ENCODE measurements at places on chromosomes 3 and 15.
A peak's percentile ranks its signal among the peaks of the same experiment; 100 is the strongest.

- no peaks in the 10 kb centered on the region for H3K27me3 ChIP-seq
- no peak overlapping the region for H3K4me3 ChIP-seq
- H3K27ac ChIP-seq = peak overlapping the region; percentile 41
Observed at GRCh38 chr3:71310980-71311660, 272.4 kb downstream of the FOXP1 start.

GRCh38 chr3:98540346-98540745, 8.6 kb downstream of the GPR15 start:
- H3K36me3 ChIP-seq = no peaks in the 10 kb centered on the region
- peak overlapping the region; percentile 73 for H3K27ac ChIP-seq
- H3K27me3 ChIP-seq = no peaks in the 10 kb centered on the region
- H3K4me1 ChIP-seq = peaks cover 4% of the 10 kb centered on the region

- peak overlapping the region; percentile 89 for H3K4me3 ChIP-seq
- H3K4me1 ChIP-seq = peaks cover 20% of the 10 kb centered on the region
- H3K36me3 ChIP-seq = peaks cover 2% of the 10 kb centered on the region
- peaks cover 54% of the 10 kb centered on the region for H3K27me3 ChIP-seq
Observed at GRCh38 chr15:76058714-76059319, 968 bp upstream of the TMEM266 start.

GRCh38 chr3:42442640-42443039, 32.2 kb upstream of the LYZL4 start:
- H3K36me3 ChIP-seq = no peaks in the 10 kb centered on the region
- H3K4me1 ChIP-seq = no peaks in the 10 kb centered on the region
- H3K27me3 ChIP-seq = peaks cover 28% of the 10 kb centered on the region
- no peak overlapping the region for H3K4me3 ChIP-seq

DNA sequence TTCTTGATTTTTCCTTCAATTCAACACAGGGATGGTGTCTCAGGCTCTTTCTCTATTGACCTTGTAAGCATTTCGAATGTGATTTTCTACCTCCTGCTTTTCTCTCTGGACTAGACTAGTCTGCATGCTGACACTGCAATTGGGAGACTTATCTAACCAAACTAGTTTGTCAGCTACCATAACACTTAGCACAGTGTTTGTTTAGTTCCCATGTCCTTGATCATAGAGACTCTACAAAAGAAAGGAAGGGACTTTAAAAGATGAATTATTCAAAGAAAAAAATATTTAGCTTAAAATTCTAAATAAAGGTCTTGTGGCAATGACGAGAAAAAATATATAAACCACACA, 407.0 kb downstream of the ERC2 start:
- H3K4me3 ChIP-seq = no peak overlapping the region
- DNase-seq = no peak
- H3K27me3 ChIP-seq = no peaks in the 10 kb centered on the region
- no peaks in the 10 kb centered on the region for H3K36me3 ChIP-seq
- no peak overlapping the region for H3K27ac ChIP-seq

GRCh38 chr3:128050597-128050996, 1.6 kb upstream of the SEC61A1 start:
- peak overlapping the region; percentile 97 for H3K4me3 ChIP-seq
- H3K36me3 ChIP-seq = peaks cover 8% of the 10 kb centered on the region
- H3K27ac ChIP-seq = no peak overlapping the region
- H3K4me1 ChIP-seq = peaks cover 36% of the 10 kb centered on the region
- DNase-seq = no peak

GRCh38 chr3:190167936-190168680, 47.4 kb upstream of the P3H2 start:
- peaks cover 13% of the 10 kb centered on the region for H3K4me1 ChIP-seq
- no peaks in the 10 kb centered on the region for H3K36me3 ChIP-seq
- H3K4me3 ChIP-seq = no peak overlapping the region
- H3K27ac ChIP-seq = no peak overlapping the region

GRCh38 chr3:184332370-184333090, 4.9 kb upstream of the FAM131A start:
- H3K27ac ChIP-seq = peak overlapping the region; percentile 95
- peaks cover 4% of the 10 kb centered on the region for H3K27me3 ChIP-seq
- peak overlapping the region; percentile 25 for H3K4me3 ChIP-seq
- H3K36me3 ChIP-seq = peaks cover 26% of the 10 kb centered on the region
- no peak for DNase-seq

DNA sequence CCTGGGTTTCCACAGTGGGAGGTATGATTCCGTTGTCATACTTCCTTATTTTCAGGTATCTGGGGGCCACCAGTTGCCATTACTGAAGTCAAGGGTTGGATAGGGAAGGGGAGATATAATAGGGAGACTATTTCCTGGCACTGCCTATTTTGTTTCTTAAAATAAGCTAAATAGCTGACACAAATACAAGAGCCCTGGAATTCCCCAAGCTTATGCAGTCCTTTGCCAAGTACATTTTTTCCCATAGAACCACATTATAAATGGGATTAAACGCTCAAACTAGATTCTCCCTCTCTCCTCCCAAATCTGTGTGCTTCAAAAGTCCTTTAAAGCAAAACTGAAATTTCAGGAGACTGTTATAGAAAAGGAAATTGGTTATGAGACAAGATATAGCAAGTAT, 68.7 kb downstream of the AP4E1 start:
- H3K27ac ChIP-seq = no peak overlapping the region
- no peak for DNase-seq
- no peak overlapping the region for H3K4me3 ChIP-seq
- H3K27me3 ChIP-seq = no peaks in the 10 kb centered on the region
- peaks cover 16% of the 10 kb centered on the region for H3K36me3 ChIP-seq

- H3K4me1 ChIP-seq = no peaks in the 10 kb centered on the region
- H3K27me3 ChIP-seq = peaks cover 9% of the 10 kb centered on the region
- H3K36me3 ChIP-seq = no peaks in the 10 kb centered on the region
Observed at GRCh38 chr3:106814231-106814630, 563.0 kb upstream of the CCDC54 start.

DNA sequence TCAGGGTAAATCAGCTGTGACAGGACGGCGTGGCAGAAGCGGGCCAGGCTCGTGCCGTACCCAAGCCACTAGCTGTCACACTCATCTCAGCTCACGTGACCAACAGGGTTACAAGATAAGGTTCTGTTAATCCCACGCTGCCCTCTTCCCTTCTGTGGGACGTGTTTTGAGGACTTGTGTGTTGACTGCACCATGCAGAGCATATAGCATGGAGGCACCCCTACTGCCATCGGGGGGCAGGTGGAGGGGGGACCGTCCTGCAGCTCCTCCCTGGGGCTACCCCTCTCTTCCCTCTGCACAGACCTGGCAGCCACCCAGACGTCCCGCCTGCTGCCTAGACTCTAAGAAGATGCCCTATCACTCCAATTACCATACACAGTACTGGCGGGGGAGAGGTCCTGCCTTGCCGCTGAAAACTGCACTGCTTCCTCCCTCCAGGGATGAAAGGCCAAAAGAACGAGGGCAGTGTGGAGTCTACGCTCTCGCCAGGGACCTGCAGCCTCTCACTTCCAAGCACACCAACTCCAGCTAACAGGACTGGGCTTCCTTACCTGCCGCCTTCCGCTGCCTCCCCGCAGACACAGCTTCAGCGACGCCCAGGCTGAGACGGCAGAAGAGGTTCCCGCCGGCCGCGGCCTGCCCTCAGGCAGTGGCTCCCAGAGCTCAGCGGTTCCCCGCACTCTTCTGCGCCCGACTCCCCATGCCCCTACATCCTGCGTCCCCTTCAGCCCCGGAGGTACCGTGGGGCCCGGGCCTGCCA, at the start of gene TNK2:
Gene TNK2 (minus strand): TSS at position 618 of the 760 bp plus-strand sequence. CDS start 19,963 bp downstream, outside the sequence.
- H3K27me3 ChIP-seq = no peaks in the 10 kb centered on the region
- H3K36me3 ChIP-seq = peaks cover 2% of the 10 kb centered on the region
- H3K27ac ChIP-seq = peak within 1 kb of the TSS; percentile 98

- H3K27me3 ChIP-seq = peaks cover 9% of the 10 kb centered on the region
- H3K36me3 ChIP-seq = no peaks in the 10 kb centered on the region
- H3K27ac ChIP-seq = no peak overlapping the region
Observed at GRCh38 chr15:69725957-69726356, 273.3 kb downstream of the RPLP1 start.

GRCh38 chr3:56856752-56857151, 55.0 kb upstream of the ARHGEF3 start:
- H3K4me3 ChIP-seq = no peak overlapping the region

DNA sequence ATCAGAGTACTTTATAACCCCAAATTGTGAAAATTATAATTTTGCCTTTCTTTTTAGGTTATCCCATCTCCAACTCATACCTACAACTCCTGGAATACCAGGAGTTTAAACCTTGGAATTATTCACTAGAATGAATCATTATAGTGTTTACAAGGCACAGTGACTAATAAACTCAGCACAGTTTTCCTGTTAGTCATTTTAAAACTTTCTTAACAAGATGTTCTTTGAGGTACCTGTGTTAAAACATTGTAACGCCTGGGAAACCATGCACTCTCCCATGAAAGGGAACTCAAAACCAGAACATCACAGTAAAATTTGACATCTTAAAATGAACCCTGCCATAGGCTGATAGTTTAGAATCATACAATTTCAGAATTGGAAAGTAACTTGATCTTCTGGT, 132.4 kb upstream of the OSTN start:
- no peaks in the 10 kb centered on the region for H3K36me3 ChIP-seq
- no peak for DNase-seq

GRCh38 chr15:85137489-85138168, 156.0 kb downstream of the PDE8A start:
- no peaks in the 10 kb centered on the region for H3K27me3 ChIP-seq
- no peak overlapping the region for H3K4me3 ChIP-seq
- DNase-seq = no peak
- peaks cover 3% of the 10 kb centered on the region for H3K4me1 ChIP-seq
- peaks cover 5% of the 10 kb centered on the region for H3K36me3 ChIP-seq
- H3K27ac ChIP-seq = no peak overlapping the region

DNA sequence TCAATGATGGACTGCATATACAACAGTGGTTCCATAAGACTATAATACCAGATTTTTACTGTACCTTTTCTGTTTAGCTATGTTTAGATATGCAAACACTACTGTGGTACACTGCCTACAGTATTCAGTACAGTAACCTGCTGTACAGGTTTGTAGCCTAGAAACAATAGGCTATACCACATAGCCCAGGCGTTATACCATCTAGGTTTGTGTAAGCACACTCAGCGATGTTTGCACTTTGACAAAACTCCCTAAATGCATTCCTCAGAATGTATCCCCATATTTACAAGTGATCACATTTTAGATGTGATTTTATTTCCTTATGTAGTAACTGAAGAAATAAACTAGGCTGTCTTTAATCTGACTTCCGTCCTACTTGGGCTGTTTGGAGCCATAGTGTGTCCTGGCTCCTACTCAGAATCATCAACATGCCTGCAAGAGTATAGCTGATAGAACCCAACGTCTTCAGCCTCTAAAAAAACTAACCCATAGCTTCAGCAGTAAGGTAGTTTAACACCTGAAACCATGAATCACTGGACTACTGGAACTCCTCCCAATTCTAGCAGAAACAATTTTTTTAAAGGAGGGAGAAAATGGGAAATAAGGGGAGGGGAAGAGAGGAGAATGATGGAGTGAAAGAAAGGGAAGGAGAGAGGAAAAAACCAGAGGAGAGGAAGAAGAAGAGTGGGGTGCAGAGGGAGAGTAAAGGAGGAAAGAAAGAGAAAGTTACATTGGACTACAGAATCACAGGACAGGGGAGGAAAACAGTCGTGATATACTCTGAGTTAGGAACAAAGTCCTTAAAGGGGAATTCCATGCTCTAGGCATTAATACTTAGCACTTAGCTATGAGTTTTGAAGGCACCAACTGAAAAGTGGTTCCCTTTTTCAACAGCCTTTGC, 67.7 kb upstream of the PLXND1 start:
- no peaks in the 10 kb centered on the region for H3K27me3 ChIP-seq
- no peak overlapping the region for H3K4me3 ChIP-seq
- peaks cover 5% of the 10 kb centered on the region for H3K4me1 ChIP-seq
- no peak for DNase-seq

DNA sequence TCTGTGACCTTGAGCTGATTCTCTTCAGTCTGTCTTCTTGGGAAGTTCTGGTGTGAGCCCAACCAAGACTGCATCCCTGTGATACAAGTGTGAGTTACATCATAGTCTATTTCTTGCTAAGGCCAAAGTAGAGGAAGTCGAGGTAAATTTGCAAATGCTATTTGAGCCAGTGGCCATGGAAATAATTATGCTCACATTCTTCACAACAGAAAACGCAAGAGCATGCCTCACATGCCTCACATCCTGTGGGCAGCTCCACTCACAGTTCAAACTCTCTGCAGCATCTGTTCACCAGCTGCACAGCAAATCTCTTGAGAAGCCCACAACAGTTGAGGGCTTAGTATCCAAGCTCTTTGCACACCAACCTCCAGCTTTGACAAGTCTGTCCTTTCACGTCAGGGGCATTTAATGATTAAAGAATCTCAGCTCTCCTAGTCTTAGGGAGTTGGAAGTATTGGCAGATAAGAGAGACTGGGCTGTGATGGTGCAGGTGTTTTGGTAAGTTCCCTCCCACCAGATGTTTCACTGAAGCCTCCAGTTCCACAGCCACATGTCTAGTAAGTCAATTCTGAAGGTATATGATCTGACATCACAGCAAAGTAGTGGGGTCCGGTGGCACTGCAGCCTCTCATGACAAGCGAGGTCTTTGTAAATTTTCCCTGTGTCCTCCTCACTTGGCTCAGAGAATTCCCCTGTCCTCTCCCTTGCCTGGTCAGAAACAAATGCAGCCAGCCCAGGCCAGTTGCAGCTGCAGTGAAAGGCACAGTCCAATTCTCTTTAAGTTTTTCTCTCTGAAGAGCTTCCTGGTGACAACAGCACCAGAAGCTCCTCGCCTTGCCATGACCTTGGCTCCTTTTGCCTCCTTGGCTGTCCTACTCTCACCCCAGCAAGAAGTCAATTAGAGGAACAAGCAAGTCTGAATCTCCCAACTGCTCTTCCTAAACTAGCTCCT, 166.1 kb downstream of the SSR3 start:
- DNase-seq = no peak
- H3K36me3 ChIP-seq = peaks cover 7% of the 10 kb centered on the region
- peaks cover 35% of the 10 kb centered on the region for H3K27me3 ChIP-seq
- H3K4me1 ChIP-seq = peaks cover 4% of the 10 kb centered on the region
- no peak overlapping the region for H3K27ac ChIP-seq

GRCh38 chr15:93195109-93195508, 106.1 kb upstream of the RGMA start:
- no peaks in the 10 kb centered on the region for H3K36me3 ChIP-seq
- no peak overlapping the region for H3K4me3 ChIP-seq

- no peaks in the 10 kb centered on the region for H3K36me3 ChIP-seq
- H3K4me3 ChIP-seq = no peak overlapping the region
- H3K27me3 ChIP-seq = peaks cover 13% of the 10 kb centered on the region
Observed at GRCh38 chr3:143885780-143886427, 37.6 kb upstream of the SLC9A9 start.

GRCh38 chr15:100095541-100096247, 246.1 kb downstream of the ADAMTS17 start:
- H3K36me3 ChIP-seq = no peaks in the 10 kb centered on the region
- H3K4me3 ChIP-seq = no peak overlapping the region
- peaks cover 2% of the 10 kb centered on the region for H3K4me1 ChIP-seq
- H3K27me3 ChIP-seq = no peaks in the 10 kb centered on the region
- no peak for DNase-seq
